ENCODE measurements at places on chromosomes 1 and 21.

DNA sequence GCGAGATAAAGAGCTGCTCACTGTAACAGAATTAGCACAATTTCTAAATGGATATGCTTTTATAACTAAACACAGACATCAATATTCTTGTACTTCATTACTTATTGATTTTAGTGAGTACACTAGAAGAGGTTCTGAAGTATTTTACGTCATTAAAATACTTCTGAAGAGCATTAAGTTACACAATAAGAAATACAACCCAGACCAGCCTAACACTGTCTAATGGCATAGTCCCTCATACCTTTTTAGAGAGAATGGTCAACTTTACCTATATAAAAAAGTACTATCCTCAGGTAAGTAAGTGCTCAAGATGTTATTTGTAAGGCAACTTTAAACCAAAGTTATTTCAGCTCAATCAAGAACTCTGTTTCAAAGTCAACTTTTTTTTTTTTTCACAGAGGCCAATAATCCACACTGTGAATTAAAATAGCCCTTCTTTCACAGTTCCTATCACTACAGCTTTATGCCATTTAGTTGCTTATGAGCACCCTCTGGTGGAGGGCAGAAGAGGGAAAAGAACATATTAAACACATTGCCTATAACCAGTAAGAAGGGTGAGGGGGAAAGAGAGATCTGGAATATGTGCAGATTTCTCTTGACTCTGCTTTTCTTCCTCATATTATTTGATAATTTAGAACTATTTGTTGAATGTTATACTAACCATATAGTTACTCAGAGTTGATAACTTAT, 182.1 kb upstream of the DMRTA2 start:
- no peak for DNase-seq

DNA sequence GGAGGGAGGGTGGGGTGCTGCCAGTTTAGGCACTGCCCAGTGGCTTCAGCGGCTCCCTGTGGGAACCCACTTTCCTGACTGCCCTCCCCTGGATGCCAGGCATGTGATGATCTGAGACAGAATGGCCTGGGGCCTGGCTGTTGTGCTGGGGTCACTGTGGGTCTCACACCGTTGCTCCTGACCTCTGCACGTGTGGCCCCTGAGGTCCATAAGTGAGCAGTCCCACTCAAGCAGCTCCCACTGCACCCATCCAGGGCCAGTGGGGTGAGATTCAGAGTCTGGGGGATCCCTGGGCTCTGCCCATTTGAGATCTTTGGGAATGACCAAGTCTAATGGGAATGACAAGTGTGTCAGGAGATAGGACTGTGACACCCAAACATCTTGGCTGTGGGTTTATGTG, 18.0 kb downstream of the PODN start:
- DNase-seq, result no peak

DNA sequence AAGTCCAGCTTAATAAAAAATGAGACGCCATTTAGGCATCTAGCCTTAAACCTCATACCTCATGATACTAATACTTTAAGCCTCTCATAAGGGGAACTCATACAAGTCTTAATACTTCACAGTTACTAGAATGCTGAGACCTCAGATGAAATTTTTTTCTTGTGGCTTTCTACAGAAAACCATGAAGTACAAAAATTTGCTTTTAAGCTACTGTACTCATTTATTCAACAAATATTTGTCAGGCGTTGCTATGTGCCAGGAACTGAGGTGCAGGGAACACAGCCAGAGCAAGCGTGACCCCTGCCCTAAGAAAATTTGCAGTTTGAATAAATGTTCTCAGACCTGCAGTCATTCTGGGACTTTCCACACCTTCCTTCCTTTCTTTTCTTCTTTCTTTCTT, 150.6 kb downstream of the MRPL39 start:
- DNase-seq, result no peak

- no peak for DNase-seq
Observed at GRCh38 chr1:36088265-36088576, 471 bp upstream of the ADPRS start.

DNA sequence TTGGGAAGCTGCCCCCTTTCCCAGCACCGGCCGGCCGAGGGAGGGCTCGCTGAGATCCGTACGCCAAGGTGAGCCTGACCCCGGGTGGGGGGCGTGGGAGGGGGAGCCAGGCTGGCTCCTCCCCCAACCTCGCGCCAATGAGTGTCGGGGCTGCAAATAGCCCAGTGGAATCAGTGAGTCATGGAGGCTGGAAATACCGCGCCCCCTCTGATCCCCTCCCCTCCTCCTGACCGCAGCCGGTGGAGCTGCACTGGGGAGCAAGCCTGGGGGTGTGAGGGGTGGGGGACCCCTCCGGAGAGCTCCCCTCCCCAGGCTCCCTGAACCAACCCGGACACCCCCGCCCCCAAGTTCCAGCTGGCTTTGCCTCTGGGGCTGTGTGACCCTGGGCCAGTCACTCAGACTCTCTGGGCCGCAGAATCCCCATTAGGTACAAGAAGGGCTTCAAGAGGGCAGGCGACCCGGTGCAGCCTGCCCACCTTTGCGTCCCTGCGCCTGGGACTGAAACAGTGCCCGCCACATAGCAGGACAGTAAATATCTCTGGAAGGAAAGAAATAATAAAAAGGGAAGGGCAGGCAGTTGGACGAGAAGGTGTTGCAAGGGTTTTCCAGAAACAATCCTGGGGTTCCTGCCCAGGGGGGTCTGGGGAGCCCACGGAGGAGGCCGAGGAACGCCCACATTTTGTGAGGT, 4.5 kb downstream of the HSPB7 start:
- peak; percentile 38 for DNase-seq

DNA sequence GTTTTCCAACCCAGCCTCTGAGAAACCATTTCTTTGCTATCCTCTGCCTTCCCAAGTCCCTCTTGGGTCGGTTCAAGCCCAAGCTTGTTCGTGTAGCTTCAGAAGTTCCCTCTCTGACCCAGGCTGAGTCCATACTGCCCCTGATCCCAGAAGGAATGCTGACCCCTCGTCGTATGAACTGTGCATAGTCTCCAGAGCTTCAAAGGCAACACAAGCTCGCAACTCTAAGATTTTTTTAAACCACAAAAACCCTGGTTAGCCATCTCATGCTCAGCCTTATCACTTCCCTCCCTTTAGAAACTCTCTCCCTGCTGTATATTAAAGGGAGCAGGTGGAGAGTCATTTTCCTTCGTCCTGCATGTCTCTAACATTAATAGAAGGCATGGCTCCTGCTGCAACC, 23.8 kb downstream of the EIF2D start:
- DNase-seq, result no peak

DNA sequence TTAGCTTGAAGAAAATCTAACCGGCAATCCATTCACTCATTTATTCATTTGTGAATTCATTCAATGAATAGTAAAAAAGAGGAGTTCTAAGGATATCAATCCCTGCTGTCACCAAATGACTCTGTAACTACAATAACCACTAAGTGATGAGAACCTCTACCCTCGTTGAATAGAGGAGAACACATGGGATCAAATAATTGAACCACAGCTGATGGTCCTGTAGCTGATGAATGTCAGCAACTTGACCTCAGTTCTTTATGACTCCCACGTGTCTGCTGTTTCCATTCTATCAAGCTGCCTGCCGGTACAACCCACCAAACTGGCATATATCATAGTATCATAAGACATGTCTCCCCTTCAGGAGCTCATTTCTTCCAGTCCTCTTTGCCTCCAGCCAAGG, 150.3 kb downstream of the PTGER3 start:
- DNase-seq, result no peak

- DNase-seq, result no peak
Observed at GRCh38 chr21:17947531-17947930, 128.4 kb upstream of the C21orf91 start.

DNA sequence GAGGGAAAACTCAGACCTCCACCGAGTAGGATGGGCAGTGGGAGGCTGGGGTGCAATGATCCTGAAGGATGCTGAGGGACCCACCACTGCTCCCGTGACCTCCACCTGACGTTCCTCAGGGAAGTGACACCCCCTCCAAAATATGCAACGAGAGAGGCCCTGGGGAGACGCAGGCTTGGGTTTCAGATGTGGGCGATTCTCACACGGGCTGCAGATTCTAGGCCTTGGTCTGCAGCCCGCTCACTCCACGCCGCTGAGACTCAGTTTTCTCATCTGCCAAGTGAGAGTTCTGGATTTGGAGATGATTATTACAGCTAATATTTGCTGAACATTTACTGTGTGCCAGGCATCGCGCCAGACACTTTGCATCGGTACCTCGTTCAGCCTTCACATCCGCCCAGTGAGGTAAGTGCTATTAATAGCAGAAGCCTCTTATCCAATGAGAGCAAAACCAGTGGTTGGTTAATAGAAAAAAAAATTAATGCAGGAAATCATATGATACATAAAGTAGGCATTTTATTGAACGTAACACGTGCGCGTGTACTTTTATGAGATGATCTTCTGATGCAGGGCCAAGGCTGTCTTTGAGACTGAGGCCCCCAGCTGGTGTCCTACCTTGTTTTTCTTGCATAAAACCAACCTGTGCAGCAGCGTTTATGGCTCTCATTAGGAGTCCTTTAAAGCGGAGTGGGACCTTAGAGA, 102.0 kb upstream of the RUNX3 start:
- peak; percentile 41 for DNase-seq

DNA sequence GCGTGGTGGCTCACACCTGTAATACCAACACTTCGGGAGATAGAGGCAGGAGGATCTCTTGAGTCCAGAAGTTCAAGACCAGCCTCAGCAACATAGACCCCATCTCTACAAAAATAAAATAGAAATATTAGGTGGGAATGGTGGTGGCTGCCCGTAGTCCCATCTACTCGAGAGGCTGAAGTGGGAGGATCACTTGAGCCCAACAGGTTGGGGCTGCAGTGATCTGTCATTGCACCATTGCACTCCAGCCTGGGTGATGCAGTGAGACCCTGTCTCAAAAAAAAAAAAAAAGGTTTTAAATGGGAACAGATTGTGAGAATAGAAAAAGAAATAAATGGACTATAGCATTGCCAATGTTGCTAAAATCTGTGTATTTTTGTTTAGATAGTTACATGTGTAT, 11.2 kb downstream of the DHX9 start:
- DNase-seq, result no peak

DNA sequence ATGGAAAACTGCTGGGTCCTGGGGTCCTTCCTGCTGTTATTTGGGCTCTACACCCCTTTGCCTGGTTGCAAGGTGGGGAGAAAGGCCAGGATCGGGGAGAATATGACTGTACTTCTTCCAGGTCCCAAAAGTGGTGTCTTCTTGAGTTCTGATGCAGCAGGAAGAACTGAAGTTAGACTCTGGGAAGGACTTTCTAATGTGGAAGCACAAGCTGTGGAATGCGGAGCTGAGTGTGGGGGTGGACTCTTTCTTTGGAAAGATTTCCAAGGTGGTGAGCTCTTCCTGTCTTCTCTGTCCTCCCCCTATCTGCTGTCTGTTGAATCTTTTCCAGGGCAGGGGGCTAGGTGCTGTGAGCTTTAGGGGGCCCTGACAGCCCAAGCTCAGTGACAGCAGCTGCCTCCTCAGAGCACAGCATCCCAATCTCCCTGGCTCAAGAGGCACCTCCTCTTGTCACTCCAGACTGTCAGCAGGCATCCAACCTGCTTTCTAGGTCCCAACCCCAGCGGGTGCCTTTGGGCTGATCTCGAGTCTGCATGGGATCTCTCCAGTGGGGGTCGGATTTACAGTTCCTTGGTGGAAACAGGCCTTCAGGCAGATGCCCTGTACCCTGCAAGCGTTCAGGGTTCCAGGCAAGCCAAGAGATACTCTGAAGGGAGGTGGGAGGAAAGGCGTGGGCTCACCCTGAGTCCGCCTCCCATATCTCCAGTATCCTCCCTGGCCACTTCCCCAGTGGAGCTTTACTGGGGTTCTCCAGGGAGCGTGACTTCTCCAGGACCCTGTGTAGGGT, 23.2 kb downstream of the ADORA1 start:
- no peak for DNase-seq

- no peak for DNase-seq
Observed at GRCh38 chr1:21325231-21325718, 35.0 kb upstream of the ECE1 start.

DNA sequence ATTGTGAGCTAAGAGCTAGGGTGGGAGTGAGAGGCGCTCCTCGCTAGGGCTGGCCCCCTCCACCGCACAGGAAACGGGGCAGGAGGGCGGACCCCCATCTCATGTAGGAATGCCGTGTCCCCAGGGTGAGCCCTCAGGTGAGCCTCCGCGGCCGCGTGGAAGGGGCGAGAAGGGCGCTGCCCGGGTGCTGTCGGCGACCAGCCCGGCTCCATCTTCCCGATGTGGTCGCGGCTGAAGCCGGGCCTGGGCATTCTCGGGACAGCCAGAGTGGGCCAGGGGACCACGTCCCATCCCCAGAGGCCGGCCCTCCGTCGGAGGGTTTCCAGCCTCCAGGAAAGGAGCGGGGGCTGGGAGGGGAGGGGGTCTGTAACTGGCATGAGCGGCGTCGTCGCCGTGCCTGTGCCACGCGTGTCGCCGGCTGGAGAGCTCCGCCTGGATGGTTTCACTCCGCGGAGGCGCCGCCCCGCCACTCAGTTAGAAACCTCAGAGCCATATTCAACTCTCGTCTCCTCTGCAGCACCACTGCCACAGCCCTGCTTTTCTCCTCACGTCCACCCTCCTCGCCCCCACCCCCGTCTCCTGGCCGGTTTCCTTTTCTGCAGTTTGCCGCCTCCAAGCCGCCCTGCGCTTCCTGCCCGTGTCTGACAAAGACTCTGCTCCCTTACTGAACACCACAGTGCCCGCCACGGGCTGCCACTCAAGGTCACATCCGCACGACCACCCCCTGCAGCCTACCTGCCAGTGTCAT, at the start of gene TMEM269:
TMEM269 (plus strand) TSS at position 46 of the 748 bp plus-strand sequence. CDS start 4,903 bp downstream, outside the sequence.
- DNase-seq, result peak; percentile 6

GRCh38 chr1:26696119-26696653, 371 bp downstream of the ARID1A start:
- no peak for DNase-seq

DNA sequence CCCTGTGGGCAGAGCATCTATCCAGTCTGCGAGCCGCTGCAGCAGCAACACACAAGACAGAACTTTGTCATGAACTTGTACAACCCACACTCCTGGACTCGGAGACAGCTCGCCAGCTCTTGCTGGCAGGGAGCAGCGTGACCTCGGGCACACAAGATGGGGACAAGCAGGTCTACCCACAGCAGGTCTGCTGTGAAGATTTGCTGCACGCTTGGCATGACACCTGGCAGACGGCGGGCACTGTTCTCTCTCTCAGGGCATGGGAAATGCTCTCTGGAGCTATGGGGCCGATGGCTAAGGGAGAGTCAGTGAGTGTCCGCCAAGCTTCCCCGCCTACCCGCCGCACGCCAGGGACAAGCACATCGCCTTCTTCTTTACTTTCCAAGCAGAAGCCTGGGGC, 90.0 kb downstream of the STUM start:
- DNase-seq, result no peak
